ENCODE measurements at places on chromosomes 5 and 9.

DNA sequence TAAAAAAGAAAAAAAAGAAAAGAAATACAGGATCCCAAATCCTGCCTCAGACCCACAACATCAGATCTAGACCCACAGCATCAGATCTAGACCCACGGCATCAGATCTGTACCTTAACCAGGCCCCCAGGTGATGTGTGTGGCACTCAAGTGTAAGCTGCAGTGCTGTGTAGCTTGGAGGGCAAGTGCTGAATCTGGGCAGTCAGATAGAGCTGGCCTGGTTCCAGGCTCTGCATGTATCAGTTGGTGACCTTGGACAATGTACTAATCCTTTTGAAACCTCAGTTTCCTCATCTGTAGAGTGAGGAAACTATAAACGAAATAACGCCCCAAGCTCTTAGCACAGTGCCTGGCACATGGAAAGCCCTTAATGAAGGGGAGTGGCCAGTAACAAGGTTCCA is 16.7 kb downstream of the COL15A1 start:
- no peak for DNase-seq

DNA sequence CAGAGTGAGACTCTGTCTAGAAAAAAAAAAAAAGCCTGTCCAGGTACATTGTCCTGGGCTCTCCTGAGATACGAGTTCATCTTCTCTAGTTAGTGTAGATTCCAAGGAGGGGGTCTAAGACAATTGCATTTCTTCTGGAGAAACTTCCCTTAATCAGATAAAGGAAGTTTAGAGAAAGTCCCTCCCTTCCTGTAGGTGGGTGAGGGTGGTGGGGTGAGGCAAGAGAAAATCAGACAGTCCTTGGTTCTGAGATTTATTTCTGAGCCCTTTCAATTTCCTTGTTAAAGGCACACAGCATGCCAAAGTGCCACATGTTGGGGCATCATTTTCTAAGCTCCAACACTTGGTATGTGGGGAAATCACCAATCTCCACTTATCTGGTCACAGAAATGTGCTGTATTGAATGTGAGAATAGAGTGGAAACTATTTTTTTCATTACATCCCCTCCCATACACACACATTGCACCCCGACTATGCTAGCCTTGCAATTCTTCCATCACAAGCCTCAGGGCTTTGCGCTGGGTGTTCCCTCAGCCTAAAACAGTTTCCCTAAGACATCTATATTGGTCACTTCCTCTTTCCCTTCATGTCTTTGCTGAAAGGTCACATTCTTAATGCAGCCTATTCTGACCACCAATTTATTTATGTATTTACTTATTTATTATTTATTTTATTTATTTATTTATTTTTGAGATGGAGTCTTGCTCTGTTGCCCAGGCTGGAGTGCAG is 5.1 kb upstream of the TUT7 start:
- no peak for DNase-seq

GRCh38 chr5:39167141-39167971 is 52.0 kb downstream of the FYB1 start:
- no peak for DNase-seq

- DNase-seq = no peak
These were observed 265.5 kb upstream of the CD180 start for GRCh38 chr5:67462147-67462546.

DNA sequence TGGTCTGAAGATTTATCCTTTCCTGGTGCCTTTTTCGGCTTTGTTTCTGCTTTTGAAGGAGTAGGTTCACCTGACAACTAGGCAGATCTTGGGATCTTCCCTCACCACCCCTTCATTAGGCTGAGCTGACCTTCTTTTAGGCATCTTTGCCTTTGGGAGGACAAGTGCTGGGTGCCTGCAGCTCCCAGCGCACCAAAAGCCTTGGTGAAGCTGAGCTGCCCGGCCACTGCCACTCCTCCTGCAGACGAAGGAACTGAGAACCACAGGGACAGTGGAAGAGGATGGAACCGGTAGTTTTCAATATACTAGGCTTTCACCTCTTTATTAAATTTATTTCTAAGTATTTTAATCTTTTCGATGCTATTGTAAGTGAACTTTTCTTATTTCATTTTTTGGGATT is 16.8 kb upstream of the MARCOL start:
- no peak for DNase-seq

DNA sequence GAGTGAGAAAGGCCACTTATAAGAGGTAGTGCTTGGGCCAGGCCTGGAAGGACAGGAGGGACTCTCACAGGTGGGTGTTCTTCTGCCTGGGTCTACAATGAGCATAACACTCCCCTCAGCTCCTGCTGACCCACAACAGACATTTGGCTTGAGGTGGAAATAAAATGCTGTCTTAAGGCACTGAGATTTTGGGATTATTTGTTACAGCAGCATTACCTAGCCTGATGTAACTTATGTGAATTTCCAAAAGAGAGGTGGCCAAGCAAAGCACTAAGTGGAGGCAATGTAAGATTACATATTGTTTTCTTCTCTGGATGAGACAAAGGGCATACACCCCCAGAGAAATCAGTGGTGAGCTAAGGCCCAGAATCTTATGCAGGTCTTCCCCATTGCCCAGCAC is 221.5 kb downstream of the PAX5 start:
- DNase-seq = no peak

GRCh38 chr5:68519143-68519542 is 303.6 kb downstream of the PIK3R1 start:
- no peak for DNase-seq

DNA sequence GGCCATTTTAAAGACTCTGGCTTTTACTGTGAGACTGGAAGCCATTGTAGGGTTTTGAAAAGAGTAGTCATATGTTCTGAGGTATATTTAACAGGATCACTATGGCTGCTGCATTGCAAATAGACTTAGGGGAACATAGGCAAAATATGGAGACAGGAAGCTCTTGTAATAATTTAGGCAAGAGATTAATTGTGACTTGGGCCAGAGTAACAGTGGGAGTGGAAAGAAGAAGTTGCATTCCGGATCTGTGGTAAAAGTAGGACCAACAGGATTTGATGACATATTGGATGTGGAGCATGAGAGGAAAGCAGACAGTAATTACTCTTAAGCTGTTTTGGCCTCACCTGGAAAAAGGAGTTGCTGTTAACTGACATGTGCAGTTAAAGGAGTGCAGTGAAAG is 85.6 kb downstream of the SMIM15 start:
- no peak for DNase-seq

- DNase-seq = no peak
These were observed 608.2 kb upstream of the DAB2 start for GRCh38 chr5:40033009-40033408.

- DNase-seq = no peak
These were observed 27.3 kb downstream of the CPEB4 start for GRCh38 chr5:173915310-173916014.

All from CD4-positive, alpha-beta T cell treated with Interferon alpha-2 for 1 hour (primary cell).